ENCODE measurements at places on chromosomes 4 and X.

GRCh38 chrX:71253253-71254091 is 468 bp downstream of the ZMYM3 start:
- peak; percentile 78 for DNase-seq

DNA sequence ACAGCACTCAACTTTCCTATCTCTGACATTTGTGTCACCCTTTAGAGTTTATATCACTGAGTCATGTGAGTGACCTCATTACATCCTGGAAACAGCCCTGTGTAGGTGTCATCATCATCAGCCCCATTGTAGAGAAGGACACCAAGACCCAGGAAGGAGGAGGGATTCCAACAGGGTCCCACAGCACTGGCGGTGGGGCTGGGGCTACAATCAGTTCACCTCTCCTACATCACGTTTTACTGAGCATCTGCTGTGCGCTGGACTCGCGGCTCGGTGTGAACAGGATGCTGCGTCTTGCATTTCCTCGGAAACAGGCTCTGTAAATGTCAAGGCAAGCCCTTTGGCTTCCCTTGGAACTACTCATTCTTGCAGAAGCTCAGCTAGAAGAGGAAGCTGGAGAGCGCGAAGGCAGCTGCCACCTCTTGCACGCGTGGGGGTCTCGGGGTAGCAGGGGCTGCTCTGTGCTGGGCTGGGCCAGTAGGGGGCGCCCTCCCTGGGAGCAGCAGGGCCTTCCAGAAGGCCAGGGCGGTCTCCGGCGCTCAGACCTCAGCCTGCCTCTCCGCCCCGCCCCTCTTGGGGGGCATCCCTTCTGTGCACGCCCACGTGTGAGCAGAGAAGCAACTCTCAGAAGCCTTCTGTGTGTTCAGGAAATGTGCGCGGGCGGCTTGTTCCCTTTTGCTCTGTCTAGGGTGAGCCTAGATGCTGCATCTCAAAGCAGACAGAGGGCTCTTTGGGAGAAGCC is 29.0 kb downstream of the REELD1 start:
- DNase-seq: peak; percentile 89

DNA sequence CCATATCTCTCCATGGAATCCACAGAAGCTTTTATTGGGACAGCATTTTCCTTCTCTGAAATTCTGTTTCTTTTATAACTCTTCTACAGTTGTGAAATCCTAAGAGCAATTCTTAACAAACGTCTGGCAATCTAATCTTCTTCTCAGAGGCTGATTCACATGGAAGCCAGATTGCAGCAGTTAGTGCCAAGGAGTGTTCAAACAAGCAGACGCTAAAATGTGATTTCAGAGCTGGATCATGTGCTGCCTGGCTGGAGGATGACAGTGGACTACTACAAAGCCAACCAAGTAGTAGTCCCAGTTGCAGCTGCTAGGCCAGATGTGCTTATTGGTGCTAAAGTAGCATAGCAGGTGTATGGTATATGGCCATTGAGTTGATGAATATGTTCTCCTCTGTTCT is 27.7 kb upstream of the GLRB start:
- DNase-seq: no peak

- DNase-seq: no peak
Observed at GRCh38 chr4:186560647-186561046, 5.3 kb upstream of the MTNR1A start.

GRCh38 chr4:185384930-185385331 is 10.8 kb downstream of the LRP2BP start:
- DNase-seq: no peak

Measured in endodermal cell (in vitro differentiated cells).